Activated T-helper 1 cell treated with Interleukin-2 at 50 U/mL for 16 hours (primary cell): ENCODE measurements at places on chromosomes 2 and 18.

GRCh38 chr2:46921676-46922448 lies 6.3 kb upstream of the MCFD2 start:
- DNase-seq: no peak

GRCh38 chr2:159849160-159849813 lies 51.3 kb upstream of the CD302 start:
- DNase-seq: no peak

DNA sequence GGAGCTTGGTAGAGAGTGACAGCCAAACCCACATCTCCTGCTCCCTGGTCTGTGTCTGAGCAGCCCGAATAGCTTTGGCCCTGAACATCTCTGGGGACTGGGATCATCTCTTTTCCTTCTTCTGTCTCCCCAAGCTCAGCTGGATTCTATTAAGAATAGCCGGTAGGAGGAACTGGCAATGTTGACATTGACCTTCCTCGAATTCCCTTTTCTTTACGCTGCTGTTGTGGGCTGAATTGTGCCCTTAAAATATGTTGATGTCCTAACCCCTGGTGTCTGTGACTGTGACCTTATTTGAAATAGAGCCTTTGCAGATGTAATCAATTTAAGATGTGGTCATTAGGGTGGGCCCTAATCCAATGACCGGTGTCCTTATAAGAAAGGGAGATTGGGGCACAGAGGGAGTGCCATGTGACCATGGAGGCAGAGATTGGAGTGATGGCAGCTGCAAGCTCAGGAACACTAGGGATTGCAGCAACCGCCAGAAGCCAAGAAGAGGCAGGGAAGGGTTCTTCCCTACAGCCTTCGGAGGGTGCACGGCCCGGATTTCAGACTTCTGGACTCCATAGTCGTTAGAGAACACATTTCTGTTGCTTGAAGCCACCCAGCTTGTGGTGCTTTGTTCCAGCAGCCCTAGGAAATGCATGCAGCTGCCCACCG lies 5.8 kb upstream of the SFTPB start:
- no peak for DNase-seq

GRCh38 chr2:216596980-216597509 lies 36.2 kb upstream of the IGFBP2 start:
- no peak for DNase-seq

DNA sequence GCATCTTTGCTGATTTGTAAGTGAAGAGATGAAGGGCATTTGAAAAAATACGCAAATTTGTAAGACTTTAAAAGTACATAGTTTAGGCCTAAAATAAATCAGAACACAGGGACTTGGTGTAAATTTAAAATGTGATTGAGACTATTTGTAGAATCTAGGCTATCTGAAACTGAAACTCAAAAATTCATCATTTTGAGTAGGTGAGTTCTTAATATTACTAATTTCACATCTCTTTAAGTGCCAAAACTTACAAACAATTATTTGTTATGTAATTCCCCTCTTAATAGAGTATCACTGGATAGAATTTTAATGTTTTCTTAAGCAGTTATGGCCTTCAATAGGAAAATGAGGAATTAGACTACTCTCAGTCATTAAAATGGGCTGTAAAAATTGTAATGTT lies 14.0 kb upstream of the HRH4 start:
- DNase-seq: no peak
